ENCODE measurements at places on chromosomes 2 and 18. TPM values are rescaled to one million over a fixed set of nuclear protein-coding genes. Genes with fewer than 3 reads are reported as not detected.

DNA sequence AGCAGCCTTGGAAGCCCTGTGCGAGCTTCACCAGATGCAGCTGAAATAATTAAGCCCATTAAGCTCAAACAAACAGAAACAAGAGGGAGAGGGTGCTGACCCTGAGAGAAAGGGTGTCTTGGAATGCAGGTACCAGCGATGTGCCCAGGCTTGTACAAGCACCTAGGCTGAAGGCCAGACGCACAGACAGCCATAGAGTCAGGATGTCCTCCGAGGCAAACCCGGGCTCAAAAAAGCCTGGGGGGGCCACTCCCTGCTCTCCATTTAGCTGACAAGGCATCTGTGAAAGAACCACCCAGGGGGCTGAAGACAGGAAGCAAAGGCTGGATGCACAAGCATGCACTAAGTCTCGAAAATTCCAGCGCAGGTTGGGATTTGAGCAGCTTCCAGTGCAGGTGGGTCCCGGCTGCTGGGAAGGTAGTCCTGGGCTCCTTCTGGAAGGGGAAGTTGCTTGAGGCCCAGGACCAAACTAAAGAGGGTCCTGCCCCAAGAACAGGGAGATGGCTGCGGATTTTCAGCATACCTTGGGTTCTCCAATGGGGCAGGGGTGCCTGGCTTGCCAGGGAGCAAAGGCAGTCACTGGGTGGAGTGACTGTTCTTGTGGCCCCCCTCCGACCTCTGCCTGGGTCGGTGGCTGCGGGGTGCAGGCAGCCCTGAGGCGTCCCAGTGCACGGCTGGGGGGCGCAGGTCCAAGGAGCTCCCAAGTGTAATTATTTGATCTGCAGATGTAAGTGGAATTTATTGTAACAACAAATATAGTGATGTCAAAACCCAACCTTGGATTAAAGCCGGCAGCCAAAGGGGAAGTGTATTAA is 5.9 kb downstream of the GBX2 start:
- DNase-seq: no peak

DNA sequence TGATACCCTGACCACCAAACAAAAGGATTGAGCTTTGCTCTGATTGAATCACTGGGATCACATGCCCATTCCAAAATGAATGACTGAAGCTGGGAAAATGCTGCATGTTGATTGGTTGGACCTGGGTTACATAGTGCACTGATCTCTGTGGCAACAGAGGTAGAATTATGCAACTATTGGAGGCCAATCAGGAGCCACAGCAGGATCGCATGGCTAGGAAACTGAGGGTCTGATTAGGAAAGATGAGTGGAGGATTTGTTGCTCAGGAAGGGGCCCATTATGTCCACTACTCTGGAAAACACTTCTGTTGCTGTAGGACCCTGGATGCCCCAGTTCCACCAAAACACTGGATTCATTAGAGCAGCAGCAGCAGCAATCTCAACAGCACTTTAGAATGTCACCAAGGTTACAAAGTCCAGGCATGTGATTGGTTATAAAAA is 25.9 kb upstream of the SGPP2 start:
- no peak for DNase-seq

GRCh38 chr2:72124376-72124775 is 23.3 kb downstream of the CYP26B1 start:
- no peak for DNase-seq

- no peak for DNase-seq
Measured at GRCh38 chr2:60438131-60438530, 115.3 kb downstream of the BCL11A start.

GRCh38 chr2:11658208-11659114 is 11.5 kb downstream of the NTSR2 start:
- no peak for DNase-seq

Gene DNAH6
- 1.8 TPM for polyA plus RNA-seq

Gene MYO5B
- 26.7 TPM for polyA plus RNA-seq
